Activated T-helper 2 cell treated with anti-CD3 and anti-CD28 coated beads, Interferon-gamma antibody, Interleukin-2, Interleukin-4, amounts not matched to agents 10 μg/mL and 5 μg/mL and 100 μg/mL, durations not matched to agents 14 hours and 24 hours and 36 hours (primary cell): ENCODE measurements at places on chromosomes 12 and 14. TPM values are rescaled to one million over a fixed set of nuclear protein-coding genes. Genes with fewer than 3 reads are reported as not detected.

ARID2 gene
- total RNA-seq, result 28.7 and 32.8 TPM in 2 replicates

FSCB gene
- total RNA-seq, result not detected in 2 replicates

GARIN6 gene
- total RNA-seq, result not detected in 2 replicates

GAS2L3 gene
- total RNA-seq, result 3.4 and 4.7 TPM in 2 replicates

CBLN3 gene
- total RNA-seq, result 5.4 and 5.5 TPM in 2 replicates

CD27 gene
- total RNA-seq, result 23.3 and 25.9 TPM in 2 replicates
